Frontal cortex (tissue), 4 donors: ENCODE measurements at places on chromosomes 1 and 21. TPM values are rescaled to one million over a fixed set of nuclear protein-coding genes. Genes with fewer than 3 reads are reported as not detected.

CNR2 gene
- total RNA-seq: not detected

TNFRSF4 gene
- total RNA-seq: not detected

SPRR2B gene
- total RNA-seq: not detected

CCDC27 gene
- total RNA-seq: not detected

GSTM4 gene
- total RNA-seq: 3.7 TPM

MAEL gene
- total RNA-seq: 1.2 TPM

CDC14A gene
- 2.9 TPM for total RNA-seq

SPRR2E gene
- not detected for total RNA-seq

TRIM67 gene
- 24.1 TPM for total RNA-seq

RGS5 gene
- total RNA-seq: 6.9 TPM

MSH4 gene
- 1.6 TPM for total RNA-seq

TTC39A gene
- total RNA-seq: 1.2 TPM

IL10RB gene
- total RNA-seq: 12.2 TPM

CYB561D1 gene
- total RNA-seq: 4.9 TPM

ITLN1 gene
- not detected for total RNA-seq

NBPF11 gene
- total RNA-seq: 11.8 TPM

ENAH gene
- 48.5 TPM for total RNA-seq

TSPAN1 gene
- total RNA-seq: 0.82 TPM

CSF3R gene
- total RNA-seq: 1.2 TPM

MIXL1 gene
- not detected for total RNA-seq

SPRR2G gene
- total RNA-seq: not detected

GABPB2 gene
- 9.4 TPM for total RNA-seq

OLFM3 gene
- 28.9 TPM for total RNA-seq

ALPL gene
- 4.9 TPM for total RNA-seq

CYP4B1 gene
- not detected for total RNA-seq

MANEAL gene
- 28.9 TPM for total RNA-seq

OR2AK2 gene
- 0.41 TPM for total RNA-seq

PODN gene
- total RNA-seq: 0.82 TPM

NEGR1 gene
- total RNA-seq: 78.7 TPM

LCE1C gene
- total RNA-seq: not detected

ARHGAP30 gene
- total RNA-seq: 0.82 TPM

LAMTOR5 gene
- total RNA-seq: 38.7 TPM

SPRR1A gene
- total RNA-seq: not detected

ENTREP3 gene
- 2.9 TPM for total RNA-seq

RNF186 gene
- total RNA-seq: not detected

KCNE2 gene
- total RNA-seq: under 0.01 TPM

GNG4 gene
- 31.0 TPM for total RNA-seq

MXRA8 gene
- total RNA-seq: 10.2 TPM

SKI gene
- 15.5 TPM for total RNA-seq

MROH7 gene
- total RNA-seq: 0.82 TPM

SYNC gene
- total RNA-seq: 3.7 TPM
